ENCODE measurements at places on chromosomes 12 and 14.

DNA sequence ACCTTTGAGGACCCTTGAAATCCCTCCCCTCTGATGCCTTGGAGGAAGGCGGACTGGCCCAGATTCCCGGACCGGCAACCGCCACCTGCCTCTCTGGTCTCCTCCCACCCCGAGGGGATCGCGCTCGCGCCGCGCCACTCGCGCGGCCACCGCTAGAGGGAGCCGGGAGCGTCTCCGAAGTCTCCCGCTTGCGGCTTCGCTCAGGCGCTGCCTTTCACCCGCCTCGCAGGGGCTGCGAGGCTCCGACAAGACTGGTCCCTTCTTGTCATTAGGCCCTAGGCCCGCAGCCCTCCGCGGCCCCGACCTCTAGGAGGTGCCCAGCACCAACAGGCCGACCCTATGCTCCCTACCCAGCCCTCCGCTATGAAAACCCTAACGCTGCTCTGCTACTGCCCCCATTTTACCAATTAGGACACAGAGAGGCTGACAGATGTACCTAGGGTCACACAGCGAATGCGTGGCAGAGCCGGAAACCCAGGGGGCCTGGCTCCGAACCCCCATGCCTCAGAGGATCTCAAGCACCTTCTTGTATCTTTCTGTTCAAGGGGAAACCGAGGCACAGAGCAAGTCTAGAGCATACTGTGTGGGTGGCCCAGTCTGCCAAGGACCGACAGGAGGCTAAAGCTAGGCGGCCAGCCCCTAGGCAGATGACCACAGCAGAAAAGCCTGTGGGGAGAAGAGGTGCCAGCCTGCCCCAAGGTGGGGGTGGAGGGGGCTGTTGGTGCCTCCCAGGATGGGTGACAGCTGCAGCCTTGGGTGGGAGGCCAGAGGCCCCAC, 21.4 kb upstream of the VSX2 start:
- no peak for DNase-seq

DNA sequence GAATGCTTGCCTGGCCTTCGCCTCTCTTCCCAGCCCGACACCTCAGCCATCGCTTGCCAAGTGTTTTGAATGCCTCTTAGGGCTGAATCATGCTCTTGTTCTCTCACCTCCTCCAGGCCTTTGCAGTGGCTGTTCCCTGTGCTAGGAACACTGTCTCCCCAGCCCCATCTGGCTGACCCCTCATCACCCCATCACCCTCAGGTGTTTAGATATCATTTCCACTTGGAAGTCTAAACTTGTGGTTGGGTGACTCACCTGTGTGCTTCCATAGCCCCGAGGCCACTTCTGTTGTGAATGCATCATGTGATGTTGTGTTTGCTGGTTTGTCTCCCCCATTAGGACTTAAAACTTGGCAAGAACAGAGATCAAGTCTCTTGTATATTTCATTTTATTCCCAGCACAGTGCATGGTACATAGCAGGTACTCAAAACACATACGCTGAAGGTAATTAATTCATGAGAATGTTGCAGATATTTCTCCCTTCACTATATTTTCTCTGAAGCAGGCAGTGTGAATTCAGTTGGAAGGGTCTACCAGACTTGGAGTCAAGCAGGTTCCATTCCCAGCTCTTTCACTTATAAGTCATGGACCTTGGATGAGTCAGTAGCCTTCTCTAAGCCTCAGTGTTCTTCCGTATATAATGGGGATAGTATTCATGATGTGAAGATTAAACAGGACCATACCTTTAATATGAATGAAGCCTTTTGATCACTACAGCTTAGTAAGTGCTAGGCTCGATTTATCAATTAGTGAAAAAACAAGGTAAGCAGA, 67.8 kb downstream of the HRK start:
- DNase-seq: no peak

GRCh38 chr12:44021471-44021971, 185.6 kb downstream of the TMEM117 start:
- DNase-seq: no peak

DNA sequence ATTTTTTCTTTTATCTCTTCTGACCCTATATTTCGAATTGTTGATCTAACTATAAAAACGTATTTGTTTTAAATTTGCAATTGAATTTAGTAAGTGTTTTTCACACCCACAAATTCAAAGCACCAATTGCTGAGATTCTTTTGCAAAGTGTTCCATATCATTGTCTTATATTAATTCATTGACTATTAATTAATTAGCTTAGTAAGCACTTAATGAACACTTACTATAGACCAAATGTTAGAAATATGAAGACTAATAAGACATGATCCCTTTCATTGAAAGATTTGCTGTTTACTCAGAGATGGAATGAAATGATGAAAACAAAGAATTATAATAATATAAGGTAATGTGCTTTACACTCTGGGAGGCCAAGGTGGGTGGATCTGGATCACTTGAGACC, 14.2 kb downstream of the ANO4 start:
- DNase-seq: no peak

- no peak for DNase-seq
These were observed 169.4 kb downstream of the DACT1 start for GRCh38 chr14:58807191-58807590.

GRCh38 chr12:46432325-46432724, 59.8 kb upstream of the SLC38A2 start:
- no peak for DNase-seq

GRCh38 chr12:52011602-52012214, 5.0 kb downstream of the TAMALIN start:
- DNase-seq: no peak

Data from cardiac septum (tissue), 1 donor.